ENCODE measurements at places on chromosomes 12 and 14.

- DNase-seq: no peak
Measured at GRCh38 chr14:96455588-96455987, 46.6 kb upstream of the PAPOLA start.

- DNase-seq: no peak
Measured at GRCh38 chr14:42214981-42215491, 608.4 kb downstream of the LRFN5 start.

DNA sequence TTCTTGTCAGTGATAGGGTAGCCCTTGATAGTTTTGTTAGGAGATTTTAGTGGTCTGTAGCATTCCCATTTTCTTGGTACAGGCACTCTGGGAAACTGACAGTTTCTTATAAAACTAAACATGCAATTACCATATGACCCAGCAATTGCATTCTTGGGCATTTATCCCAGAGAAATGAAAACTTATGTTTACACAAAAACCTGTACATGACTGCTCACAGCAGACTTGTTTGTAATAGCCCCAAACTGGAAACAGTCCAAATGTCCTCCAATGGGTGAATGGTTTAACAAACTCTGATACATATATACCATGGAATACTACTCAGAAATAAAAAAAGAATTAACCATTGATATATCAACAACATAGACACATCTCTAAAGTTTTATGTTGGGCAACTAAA lies 75.5 kb downstream of the BORCS5 start:
- no peak for DNase-seq

DNA sequence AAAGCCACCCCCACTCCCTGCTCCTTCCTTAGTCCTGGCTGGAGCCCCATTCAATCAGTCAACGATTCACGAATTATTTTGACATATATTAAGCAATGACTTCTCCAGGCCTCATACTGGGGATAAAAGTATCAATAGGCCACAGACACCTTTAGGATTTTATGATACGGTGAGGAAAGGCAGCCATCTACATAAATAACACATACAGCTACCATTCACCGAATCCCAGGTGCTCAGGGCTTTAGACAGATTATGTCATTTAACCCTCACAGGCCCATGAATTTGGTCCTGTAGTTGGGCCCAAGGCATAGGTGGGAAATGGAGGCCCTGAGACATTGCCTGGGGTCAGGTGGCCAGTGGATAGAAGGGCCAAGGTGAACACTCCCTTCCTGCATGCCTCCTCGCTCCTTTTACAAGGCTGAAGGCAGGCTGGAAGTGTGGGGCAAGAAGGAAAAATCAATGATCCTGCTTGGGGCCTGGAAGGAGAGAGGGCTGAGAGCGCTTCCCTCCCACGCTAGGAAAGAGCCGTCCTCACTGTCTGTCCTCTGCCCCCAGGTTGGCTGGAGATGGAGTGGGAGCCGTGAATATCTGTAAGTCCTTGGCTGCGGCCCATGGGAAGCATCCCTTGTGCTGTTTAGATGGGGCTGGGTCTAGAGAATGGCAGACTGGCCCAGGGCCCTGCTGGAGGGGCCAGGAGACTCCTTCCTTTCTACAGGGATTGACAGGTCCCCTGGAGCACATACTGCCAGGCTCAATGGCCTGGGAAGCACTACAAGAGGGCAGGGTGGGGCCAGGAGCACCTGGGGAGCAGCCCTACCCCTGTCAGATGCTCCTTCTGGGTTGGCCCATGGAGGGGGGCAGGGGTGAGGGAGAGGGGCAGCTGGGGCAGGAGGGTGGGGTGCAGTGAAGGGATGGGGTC lies 14.8 kb downstream of the KRT7 start:
- no peak for DNase-seq

DNA sequence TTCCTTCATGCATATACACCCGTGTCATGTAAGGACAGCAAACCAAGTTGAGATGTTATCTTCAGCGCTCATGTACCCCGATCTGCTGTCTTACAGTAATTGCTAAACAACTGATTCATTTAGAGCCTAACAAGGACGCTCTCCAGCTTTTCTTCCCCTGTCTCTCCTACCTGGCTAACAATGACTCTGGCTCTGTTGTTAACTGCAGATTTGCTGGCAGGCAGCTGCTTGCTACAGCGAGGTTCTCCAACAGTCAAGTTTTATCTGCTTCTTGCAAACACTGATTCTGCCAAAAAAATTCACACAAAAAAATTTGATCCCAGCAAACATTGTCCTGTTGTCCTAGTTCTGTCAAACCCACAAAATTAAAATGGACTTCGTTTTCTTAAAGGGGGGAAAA lies 101.6 kb downstream of the OTX2 start:
- DNase-seq: no peak

All from stimulated activated CD4-positive, alpha-beta T cell treated with anti-CD3 and anti-CD28 coated beads, TNF-alpha, amount 100 ng/mL, for 48 hours (primary cell).